Stimulated activated CD8-positive, alpha-beta memory T cell treated with anti-CD3 and anti-CD28 coated beads, Interleukin-7, amount 100 ng/mL, for 48 hours (primary cell): ENCODE measurements at places on chromosomes 16 and 17.

GRCh38 chr17:45248132-45248957 is 13.5 kb downstream of the SPATA32 start:
- peak; percentile 68 for DNase-seq

DNA sequence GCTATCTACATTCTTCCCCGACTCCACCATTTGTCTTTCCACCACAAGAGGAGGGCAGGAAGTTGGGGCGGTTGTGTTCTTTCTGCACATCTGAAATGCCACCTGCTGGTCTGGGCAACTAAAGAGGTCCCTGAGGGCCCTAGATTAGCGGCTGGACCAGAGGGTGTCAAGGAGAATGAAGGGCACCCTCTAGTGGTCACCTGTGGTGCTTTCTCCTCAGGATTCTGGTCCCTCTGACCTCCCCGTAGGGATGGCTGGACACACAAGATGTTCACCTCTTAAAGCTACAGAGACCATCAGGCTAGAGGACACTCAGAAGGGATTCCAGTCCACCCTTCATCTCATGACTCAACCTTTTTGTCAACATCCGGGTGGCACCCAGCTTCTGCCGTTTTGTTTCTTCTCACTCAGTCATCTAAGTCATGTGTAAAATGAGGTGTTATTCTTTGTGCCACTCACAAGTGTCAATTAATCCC is 2.9 kb upstream of the SCIMP start:
- DNase-seq = peak; percentile 18

DNA sequence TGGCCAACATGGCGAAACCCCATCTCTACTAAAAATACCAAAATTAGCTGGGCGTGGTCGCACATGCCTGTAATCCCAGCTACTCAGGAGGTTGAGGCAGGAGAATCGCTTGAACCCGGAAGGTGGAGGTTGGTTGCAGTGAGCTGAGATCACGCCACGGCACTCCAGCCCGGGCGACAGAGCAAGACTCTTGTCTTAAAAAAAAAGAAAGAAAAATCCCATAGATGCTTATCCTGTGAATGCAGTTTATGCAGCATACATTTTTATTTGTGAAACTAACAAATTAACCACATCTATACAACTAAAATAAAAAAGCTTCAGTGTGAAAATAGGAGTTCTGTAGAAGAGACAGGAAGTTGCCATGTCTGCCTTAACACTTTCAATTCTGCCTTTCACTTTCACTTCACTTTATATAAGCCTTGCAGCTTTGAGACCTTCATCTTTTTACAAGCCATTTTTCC is 7.1 kb downstream of the IGSF6 start:
- DNase-seq = no peak

GRCh38 chr17:50381260-50381815 is 8.3 kb downstream of the EME1 start:
- DNase-seq = no peak

DNA sequence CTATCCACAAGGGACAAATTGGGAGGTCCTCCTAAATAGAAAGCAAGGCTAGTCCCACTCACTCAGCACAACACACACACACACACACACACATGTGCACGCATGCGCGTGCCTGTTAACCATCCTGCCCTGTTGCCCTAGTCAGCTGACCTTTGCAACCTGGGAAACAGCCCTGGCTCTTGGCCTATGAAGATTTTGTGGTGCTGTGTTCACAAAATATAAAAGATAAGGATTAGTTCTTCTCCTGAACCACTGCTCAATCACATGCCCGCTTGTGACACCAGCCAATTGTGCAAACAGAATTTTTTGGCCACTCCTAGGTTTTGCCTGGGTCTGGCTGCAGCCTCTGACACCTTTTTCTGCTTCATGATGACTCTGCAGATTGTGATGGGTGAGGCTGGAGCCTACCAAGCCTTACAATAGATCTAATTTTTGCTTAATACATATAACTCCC is 3.3 kb upstream of the CES1 start:
- no peak for DNase-seq

DNA sequence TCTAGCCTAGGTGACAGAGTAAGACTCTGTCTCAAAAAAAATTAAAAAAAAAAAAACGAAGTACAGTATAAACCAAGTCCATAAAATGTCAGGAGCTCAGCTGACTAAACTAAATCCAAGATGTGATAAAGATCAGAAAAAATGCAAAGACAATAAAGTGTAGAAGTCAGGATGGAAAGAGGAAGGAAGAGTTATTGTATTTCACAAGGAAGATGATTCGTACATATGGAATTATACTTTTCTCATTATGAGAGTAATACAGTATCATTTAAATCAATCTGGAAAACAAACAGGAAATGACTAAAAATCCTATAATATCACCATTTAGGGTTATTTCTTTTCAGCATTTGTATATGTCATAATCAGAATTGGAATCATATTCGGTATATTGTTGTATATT is 11.4 kb upstream of the APOH start:
- no peak for DNase-seq
